ENCODE measurements at places on chromosomes 3 and 15.

DNA sequence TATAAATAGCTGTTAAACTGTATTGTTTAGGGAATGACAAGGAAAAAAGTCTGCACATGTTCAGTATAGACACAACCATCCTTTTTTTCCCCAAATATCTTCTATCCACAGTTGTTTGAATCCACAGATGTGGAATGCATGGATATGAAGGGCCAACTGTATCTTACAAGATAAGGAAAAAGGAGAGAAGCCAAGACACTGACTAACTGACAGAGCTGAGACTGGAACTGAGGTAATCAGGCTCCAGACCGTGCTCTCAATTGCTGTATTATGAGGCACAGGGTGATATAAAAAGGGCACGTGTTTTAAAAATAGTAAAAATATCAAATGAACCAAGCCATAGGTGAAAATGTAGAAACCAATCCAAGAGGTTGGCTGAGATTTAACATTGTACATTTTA lies 49.0 kb downstream of the DHX36 start:
- no peak for DNase-seq

- DNase-seq, result no peak
These were observed 8.7 kb upstream of the FLNB start for GRCh38 chr3:57999417-58000115.

DNA sequence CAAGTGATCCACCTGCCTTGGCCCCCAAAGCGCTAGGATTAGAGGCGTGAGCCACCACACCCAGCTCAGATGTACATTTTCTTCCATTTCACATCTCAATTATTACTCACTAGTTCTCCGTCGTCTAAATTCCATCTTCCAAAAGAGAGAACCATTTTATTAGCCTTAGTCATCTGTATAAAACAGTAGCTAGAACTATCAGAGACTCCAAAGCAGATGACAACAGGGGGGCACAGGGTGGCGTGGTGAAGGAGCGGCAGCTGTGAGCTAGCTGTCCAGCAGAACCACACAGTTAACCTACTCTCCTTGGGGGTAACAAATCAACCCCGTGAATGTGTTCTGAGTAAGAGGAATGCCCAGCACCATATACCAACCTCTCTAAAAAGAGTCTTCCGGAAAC lies 7.1 kb downstream of the SLC25A20 start:
- no peak for DNase-seq

DNA sequence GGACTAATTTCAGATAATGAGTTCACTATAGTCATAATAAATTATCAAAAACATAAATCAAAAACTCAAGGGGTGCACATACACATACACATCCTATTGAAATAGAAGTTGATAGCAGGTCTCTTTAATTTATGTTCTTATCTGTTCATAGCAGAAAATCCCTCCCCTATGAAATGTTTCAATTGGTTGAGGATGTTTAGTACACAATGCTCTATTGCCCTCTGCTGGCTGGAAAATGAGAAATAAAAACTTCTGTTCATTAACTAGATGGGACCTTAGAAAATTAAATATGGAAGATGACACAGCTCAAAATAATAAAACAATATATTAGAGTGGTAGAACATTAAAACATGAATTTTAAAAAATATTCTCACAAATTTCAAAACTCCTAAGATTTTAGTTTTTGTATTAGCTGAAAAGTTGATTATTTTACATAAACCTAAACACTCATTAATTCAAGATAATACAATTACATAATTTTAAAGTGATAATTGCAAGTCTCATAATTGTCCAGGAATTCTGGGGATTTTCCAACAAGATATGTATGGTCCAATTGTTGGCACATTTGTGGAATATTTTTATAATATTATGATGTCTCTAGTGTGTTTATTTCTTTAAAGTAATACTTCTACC lies 735.0 kb downstream of the ROBO1 start:
- DNase-seq, result peak; percentile 80

DNA sequence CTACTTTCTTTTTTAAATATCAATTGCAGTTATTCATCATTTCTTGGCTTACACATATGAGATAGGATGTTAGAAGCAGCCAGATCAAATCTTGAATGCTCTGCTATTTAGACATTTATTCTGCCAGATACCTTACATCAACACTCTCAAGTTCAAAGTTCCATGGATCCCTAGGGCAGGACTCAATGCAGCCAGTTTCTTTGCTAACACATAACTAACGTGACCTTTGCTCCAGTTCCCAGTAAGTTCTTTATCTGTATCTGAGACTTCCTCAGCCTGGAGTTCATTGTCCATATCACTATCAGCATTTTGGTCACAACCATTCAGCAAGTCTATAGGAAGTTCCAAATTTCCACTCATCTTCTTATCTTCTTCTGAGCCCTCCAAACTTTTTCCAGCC lies 939.9 kb downstream of the VGLL3 start:
- DNase-seq, result no peak

GRCh38 chr3:21435871-21436270 lies 315.1 kb downstream of the ZNF385D start:
- no peak for DNase-seq

DNA sequence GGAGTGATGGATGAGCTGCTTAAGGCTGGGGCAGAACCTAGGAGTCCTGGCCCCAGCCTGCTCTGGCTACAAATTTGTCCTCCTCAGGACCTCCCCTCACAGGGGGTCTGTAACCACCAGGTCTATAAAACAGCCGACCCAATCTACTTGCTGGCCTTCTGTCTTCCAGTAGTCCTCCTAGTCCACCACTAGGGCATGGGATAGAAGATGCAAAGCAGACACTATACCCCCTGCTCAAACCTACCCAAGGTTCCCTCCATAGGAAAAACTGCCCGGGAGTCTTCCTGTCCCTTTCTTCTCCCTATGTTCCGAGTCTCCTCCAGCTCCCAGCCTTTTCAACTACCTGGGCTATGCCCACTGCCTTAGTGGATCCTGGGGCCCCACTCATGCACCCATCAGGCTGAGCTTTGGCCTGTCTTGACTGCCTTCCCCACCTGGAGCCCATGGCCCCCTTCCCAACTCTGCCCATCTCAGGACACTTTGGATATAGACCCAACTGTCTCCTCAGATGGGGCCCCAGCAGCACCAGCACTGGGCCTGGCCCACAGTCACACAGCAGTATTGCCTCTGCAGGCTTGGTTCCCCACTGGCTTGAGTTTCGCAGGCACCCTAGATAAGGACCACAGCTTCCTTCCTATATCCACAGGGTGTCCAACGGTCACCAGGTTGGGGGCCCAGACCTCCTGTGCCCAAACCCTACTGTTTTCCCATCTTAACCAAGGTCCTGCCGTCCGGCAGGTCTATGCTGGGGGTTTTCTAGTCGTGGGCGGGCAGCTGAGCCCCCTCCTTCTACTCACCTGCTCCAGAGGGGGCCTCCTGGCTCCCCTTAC lies 1.1 kb downstream of the HYAL3 start:
- DNase-seq, result no peak

GRCh38 chr3:40701016-40701588 lies 176.3 kb downstream of the ZNF621 start:
- DNase-seq, result no peak

- DNase-seq, result no peak
These were observed 18.7 kb downstream of the TRPM1 start for GRCh38 chr15:31082771-31083369.

DNA sequence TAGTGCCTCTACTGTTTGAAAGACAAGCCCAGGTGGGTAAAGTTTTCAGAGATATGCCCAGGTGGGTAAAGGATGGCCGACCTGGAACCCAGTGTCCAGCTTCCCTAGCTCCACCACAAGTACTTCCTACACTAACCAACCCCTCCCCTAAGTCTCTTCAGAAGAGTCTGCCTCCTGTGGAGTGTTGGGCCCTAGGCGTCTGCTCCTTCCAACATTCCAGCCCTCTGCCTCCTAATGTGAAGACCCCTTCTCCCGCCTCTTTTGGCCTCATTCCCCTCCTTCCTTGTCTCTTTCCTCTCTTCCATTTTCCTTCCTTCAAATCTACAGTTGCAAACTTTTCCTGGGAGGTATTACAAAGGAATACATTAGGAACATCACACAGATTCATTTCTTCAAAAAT lies 38.6 kb downstream of the CNTN3 start:
- DNase-seq, result no peak

GRCh38 chr15:79282371-79283251 lies at the start of gene ANKRD34C:
TSS of gene ANKRD34C (plus strand) at chr15:79282722. CDS start at chr15:79293285, 10,563 bp downstream.
- no peak for DNase-seq
